IMR-90 (cell line): ENCODE measurements at places on chromosomes 11 and 22. TPM values are rescaled to one million over a fixed set of nuclear protein-coding genes. Genes with fewer than 3 reads are reported as not detected.

- DNase-seq: peak; percentile 78
Observed at GRCh38 chr11:46916286-46917108, 1.9 kb downstream of the LRP4 start.

- peak; percentile 55 for DNase-seq
Observed at GRCh38 chr11:13316528-13316961, 39.0 kb downstream of the BMAL1 start.

GRCh38 chr11:90438069-90438468 lies 215.2 kb upstream of the CHORDC1 start:
- no peak for DNase-seq

Gene DEAF1
- polyA plus RNA-seq: 31.6 and 35.8 TPM in 2 replicates

DNA sequence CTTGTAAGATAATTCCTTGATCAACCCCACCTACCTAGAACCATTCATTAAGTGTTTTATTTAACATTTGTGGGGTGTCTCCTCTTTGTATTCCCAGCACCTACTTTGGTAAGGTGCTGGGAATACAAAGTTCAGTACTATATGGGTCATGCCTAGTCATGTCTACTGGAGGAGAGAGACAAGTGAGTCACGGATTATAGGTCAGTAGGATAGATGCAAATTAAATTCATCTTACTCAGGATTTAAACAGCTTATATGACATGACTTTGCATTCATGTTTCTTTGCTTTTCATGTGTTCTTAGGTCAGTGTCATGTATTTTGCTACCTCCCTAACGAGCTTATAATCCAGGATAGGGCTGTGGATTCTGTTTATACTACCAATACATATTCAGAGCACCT lies 3.4 kb upstream of the FADS1 start:
- peak; percentile 65 for DNase-seq

- DNase-seq: no peak
Observed at GRCh38 chr22:23088199-23088604, 17.9 kb downstream of the GNAZ start.

- no peak for DNase-seq
Observed at GRCh38 chr11:77030834-77031414, 3.3 kb upstream of the B3GNT6 start.

DNA sequence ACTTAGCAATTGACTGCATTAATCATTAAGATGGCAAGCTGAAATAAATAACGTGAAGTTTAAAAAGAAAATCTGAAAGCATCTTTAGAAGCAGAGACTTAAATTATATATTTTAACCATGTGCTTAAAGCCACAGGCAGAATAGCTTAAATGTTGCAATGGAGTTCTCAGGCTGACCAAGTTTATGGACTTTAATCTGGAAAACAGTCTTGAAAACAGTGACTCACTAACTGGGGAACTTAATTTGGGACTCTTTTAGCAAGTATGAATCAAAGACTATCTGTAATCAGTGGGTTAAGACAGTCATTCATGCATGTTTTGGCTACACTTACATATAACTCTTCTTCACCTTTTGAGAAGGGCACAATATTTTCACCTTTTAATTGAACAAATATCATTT lies 12.6 kb upstream of the GLYATL1 start:
- DNase-seq: peak; percentile 79
